ENCODE measurements at places on chromosomes 7 and 10.

DNA sequence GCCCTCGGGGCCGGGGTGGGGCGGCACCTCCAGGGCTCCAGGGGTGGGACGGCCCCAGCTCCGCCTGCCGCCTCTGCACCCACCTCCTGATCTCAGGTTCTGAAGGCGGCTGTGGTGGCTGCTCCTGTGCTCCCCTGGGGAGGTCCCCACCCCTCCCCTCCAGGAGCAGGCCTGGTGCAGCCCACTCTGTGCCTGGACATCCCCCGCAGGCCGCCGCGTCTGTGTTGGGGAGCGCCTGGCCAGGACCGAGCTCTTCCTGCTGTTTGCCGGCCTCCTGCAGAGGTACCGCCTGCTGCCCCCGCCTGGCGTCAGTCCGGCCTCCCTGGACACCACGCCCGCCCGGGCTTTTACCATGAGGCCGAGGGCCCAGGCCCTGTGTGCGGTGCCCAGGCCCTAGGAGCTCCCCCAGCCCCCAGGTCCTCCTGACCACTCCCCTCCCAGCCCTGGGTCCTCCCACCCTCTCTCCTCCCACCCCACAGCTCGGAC is 5.5 kb downstream of the CYP2W1 start:
- DNase-seq = no peak

DNA sequence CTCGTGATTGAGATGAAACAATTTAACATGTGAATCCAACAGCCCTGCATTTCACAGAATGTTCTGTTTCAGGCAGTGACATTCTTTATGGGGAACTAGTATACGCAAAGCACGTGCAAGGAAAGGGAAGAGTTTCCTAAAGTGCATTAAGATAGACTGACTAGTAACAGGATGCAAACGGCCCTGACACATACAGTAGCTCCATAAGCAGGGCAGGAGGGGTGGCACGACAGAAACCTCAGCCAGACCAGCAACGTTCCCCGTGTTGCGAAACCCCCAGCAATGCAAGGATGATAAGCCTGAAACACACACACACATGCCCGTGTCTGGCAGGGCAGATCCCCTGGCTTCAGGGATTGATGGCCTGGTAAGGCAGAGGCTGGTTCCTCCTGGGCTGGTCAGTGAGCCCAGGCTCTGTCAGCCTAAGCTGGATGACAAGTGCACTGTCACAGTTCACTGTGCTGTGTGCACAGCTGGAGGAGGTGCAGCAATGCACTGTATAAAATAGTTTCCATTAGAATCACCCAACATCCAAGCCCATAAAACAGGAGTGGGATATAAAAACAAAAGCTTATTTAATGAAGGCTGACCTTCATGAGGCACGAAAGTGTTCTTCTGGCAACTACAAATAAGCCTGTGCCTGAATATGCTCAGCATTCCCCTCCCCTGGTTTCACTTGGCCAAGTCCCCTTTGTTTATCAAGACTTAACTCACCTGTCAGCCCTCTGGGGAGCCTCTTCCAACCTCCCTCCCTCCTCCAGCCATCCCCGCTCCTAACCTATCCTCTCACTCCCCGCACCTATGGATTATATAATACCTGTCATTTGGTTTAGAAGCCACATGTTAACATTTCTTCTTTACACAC is 88.8 kb downstream of the GSAP start:
- DNase-seq = no peak

GRCh38 chr7:102029616-102030015 is 212.2 kb downstream of the CUX1 start:
- DNase-seq = no peak

DNA sequence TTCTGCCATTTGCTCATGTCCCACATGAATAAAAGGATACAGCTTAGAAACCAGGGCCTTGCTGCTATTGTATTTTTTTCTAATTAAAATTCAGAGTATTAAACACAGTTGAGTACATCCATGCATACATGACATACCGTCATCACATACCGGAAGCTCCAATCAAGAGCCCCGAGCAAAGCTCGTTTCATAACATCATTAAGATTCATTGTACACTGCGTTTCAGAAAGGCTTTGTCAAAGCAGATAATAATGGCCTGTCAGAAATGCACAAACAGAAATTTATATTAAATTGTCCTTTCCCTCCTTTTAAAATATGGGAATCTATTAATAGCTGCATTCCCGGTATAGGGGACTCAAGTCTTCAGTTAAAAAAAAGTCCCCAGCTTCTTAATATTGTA is 103.4 kb downstream of the PRTFDC1 start:
- DNase-seq = no peak

DNA sequence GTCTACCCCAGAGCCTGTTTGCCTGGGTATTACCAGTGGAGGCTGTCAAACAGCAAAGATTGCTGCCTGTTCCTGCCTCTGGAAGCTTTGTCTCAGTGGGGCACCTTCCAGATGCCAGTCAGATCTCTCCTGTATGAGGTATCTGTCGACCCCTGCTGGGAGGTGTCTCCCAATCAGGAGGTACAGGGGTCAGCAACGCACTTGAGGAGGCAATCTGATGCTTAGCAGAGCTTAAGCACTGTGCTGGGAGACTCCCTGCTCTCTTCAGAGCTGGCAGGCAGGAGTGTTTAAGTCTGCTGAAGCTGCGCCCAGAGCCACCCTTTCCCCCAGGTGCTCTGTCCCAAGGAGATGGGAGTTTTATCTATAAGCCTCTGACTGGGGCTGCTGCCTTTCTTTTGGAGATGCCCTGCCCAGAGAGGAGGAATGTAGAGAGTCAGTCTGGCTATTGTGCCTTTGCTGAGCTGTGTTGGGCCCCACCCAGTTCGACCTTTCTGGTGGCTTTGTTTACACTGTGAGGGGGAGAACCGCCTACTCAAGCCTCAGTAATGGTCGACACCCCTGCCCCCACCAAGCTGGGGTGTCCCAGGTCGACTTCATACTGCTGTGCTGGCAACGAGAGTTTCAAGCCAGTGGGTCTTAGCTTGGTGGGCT is 62.2 kb downstream of the PPP1R9A start:
- DNase-seq = no peak

GRCh38 chr10:72772031-72772430 is 80.1 kb downstream of the MCU start:
- no peak for DNase-seq

- DNase-seq = no peak
Observed at GRCh38 chr10:103932271-103932670, 14.3 kb upstream of the STN1 start.
